Fibroblast of the conjunctiva (primary cell): ENCODE measurements at places on chromosomes 3 and 15.

GRCh38 chr15:90871716-90872485 lies 3.5 kb downstream of the FURIN start:
- DNase-seq = no peak

- DNase-seq = no peak
Observed at GRCh38 chr3:30124435-30125370, 481.7 kb upstream of the TGFBR2 start.

DNA sequence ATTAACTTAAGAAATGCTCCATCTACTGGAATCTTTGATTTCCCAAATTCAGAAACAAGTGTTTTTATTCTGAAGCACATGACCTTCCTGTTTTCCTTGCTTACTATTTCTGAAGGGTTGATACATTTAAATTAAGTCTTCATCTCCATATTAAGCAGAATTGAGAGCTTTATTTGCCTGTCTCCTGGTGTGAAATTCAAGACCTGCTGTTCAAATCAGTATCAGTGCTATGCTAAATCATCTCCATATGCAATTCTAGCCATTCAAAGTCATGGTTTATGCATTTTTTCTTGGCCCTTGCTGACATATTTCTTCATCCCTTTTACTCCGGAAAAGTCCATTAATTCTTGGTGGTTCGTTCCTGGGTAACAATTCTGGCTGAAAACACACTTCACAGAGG lies 195.4 kb downstream of the ATP8B4 start:
- DNase-seq = no peak

DNA sequence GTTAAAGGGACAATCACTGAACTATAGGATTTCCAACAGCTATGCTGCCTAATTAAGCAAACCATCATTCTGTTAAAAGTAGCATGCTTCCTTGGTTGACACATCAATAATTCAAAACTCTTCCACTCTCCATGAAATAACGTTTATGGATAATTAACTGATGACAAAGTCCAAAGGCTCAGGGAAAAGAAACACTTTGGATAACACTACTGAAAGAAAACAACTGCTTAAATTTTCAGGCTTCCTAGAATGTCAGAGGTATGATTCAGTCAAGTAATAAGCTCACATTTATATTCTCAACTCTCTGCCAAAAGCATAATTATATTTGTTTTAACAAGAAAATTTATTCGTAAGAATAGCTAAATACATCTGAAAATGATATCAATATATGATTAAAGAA lies 49.6 kb downstream of the WDR72 start:
- DNase-seq = no peak

GRCh38 chr3:16739541-16740105 lies 134.4 kb upstream of the DAZL start:
- peak; percentile 67 for DNase-seq

GRCh38 chr15:41936649-41937567 lies 35.4 kb downstream of the EHD4 start:
- DNase-seq = no peak

GRCh38 chr15:31559786-31560185 lies 233.2 kb downstream of the KLF13 start:
- DNase-seq = no peak

DNA sequence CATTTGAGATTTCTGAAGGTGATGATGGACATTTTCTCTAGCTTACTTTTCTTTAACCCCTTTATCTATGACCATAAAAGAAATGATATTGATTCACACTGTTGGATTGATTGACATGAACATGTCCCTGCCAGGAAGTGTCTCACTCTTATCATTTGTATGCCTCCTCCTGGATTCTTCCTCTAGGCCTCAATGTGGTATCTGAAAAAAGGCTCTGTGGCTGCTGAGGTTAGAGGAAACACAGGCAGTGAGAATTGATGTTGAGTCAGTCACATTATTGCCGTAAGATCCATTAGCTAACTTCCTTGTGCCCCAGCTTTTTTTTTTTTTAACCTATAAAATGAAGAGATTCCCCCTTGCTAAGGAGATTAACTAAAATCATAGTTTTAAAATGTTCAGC lies 8.0 kb upstream of the THRB start:
- DNase-seq = no peak

GRCh38 chr3:100368441-100368840 lies 32.4 kb downstream of the TOMM70 start:
- no peak for DNase-seq

DNA sequence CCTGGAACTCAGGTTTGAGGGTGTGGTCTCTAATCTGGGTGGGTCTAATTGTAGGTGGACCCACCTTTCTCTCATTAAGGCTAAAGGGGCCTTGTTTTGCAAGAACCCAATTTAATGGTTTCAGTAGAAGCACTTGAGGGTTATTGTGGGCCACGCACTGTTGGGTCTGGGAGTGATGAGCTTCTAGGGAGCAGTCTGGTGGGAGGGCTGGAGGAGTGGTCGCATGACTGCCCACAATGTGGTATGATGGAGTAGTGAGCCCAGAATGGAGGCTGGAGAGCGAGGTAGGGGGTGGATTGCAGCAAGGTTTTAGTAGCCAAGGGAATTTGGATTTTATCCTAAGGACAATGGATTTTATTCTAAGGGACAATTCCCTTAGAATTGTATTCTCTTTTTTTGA lies 2.7 kb downstream of the TATDN2 start:
- DNase-seq = no peak

DNA sequence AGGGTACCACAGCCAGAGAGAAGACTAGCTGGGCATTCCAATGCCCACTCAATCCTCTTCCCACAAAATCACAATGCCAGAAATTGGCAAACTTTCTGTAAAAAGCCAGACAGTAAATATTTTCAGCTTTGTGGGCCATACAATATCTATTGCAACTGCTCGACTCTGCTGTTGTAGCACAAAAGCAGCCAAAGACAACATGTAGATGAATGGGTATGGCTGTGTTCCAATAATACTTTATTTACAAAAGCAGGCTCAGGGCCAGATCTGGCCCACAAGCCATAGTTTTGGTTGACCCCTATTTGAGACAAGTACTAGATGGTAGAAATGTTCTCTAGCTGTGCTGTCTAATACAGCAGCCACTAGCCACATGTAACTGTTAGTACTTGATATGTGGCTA lies 330.9 kb downstream of the ERC2 start:
- peak; percentile 55 for DNase-seq
